ENCODE measurements at places on chromosomes 13 and 19. TPM values are rescaled to one million over a fixed set of nuclear protein-coding genes. Genes with fewer than 3 reads are reported as not detected.

GRCh38 chr19:2820112-2820702, 539 bp downstream of the ZNF554 start:
- DNase-seq: no peak

- no peak for DNase-seq
Measured at GRCh38 chr19:13006431-13007281, 11.4 kb downstream of the NFIX start.

EHD2 gene
- total RNA-seq: 20.2 TPM

GRCh38 chr19:44772959-44773358, 4.7 kb upstream of the CBLC start:
- no peak for DNase-seq

DNA sequence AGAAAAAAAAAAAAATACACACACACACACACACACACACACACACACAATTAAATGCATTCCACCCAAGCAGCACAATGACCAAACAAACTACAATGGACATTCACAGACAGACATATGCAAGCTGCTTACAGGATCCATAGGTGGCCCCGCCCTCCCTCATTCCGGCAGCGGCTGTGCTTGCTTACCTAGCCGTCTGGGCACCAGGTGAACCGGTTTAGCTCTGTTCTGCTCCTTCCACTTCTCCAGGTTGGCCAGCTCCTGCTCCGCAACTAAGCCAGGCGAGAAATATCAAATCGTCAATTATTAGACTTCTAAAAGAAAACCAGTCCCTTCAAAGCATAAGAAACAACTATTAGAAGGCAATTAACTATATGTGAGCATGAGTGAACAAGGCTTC, 23.1 kb downstream of the EPSTI1 start:
- no peak for DNase-seq

DNA sequence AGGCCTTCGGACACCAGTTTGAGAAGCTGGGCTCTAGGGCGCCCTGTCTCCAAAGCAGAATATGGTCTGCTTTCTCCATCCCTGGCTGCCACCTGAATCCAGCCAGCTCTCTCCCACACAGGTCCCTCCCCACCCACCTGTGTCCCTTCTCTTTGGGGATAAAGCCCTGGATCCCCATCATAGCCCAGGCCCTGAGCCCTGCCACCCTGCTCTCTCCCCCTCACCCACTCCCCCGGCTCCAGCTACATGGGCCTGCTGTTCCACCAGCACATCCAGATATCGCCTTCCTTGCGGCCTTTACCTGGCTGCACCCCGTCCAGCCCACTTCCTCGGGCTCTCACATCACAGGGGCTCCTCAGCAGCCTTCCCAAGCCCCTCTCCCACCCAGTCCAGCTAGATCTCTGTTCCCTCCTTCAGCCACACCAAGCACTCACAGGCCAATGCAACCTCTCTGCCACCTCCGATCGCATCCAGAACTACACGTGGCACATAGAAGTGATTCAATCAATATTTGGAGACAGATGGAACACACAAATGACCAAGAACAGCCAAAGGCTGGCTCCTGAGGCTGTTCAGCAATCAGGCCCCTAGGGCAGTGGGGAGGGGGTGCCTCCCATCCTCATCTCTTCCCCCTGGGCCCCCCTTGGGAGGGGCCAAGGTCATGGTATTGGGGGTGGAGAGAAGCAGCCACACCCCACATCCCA, 7.6 kb downstream of the AKT2 start:
- DNase-seq: no peak

DNA sequence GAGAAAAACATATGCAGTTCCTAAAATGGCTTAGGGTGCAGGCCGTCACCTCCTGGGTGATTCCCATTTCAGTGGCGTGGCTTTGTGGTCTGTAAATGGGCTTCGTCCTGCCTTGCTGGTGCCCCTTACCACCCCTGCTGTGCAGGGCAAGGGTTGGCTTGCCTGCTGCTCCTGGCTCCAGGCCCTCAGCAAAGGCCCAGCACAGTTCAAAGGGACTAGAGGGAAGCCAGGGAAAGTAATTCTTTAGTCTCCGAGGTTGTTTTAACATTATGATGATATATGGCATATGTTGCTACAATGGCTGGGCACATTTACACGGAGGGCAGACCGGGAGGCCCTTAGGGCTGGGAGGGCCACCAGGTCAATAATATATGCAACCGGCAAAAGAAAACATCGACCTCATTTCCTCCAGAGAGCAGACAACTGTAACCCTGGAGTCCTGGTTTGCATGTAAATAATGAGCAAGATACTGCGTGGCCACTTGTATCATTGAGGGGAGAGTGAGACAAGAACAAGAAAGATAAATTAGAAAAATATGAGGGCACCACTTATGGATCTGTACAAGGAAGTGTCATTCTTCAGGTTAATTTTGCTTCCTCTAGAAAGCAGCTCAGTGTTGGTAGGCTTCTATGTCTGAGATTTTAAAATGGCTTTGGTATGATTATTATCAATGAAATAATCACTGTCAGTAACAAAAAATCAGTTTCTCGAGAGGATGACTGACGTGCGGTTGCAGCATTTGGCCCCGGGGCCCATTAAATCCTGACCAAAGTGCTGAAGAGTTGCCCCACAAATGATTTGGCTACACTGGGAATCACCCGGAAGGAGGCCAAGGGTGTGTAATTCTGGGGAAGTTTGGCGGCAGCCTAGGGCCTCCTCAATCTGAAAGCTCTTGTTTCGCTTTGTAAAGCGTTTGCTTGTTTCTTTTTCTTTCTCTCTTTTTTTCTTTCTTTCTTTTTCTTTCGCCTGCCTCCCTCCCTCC, 32.8 kb upstream of the URI1 start:
- DNase-seq: no peak

SLC39A3 gene
- total RNA-seq: 18.7 TPM

DNA sequence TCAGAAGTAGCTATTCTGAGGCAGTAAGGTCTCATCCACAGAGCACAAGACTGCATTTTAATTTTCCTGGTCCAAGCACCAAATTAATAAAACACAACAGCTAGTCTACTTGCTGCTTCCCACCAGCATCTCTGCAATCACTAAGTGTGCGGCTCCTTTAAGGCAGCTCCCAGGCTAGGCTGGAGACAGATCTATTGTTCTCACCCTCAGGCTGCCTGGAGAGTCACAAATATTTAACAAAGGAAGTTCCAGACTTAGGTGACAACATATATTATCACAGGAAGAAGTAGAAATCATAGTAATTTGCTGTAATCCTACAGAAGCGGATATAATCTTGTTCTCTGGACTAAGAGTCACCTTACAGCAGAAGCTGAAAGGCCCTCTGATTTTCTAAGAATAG, 2.2 kb upstream of the EID2 start:
- no peak for DNase-seq

GRCh38 chr19:39299404-39299803, 3.2 kb downstream of the IFNL1 start:
- DNase-seq: no peak

DNA sequence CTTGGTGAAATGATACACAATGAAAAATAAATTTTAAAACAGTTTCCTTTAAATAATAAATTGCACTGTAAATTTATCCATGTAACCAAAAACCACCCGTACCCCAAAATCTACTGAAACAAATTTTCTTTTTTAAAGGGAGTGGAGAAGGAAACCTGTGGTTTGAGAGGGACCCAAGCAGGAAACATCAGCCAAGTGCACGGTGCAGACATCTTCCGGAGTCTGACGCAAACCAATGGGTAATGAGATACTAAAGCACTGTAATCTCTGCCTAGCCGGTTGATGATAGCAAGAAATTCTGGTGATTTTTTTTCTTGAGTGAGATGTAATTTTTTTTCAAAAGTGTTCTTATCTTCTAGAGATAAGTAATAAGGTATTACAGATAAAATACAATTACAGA, 115.4 kb downstream of the ABCC4 start:
- DNase-seq: no peak

KCNJ14 gene
- total RNA-seq: 0.25 TPM
